Cardiac fibroblast (primary cell): ENCODE measurements at places on chromosomes 4 and X.

DNA sequence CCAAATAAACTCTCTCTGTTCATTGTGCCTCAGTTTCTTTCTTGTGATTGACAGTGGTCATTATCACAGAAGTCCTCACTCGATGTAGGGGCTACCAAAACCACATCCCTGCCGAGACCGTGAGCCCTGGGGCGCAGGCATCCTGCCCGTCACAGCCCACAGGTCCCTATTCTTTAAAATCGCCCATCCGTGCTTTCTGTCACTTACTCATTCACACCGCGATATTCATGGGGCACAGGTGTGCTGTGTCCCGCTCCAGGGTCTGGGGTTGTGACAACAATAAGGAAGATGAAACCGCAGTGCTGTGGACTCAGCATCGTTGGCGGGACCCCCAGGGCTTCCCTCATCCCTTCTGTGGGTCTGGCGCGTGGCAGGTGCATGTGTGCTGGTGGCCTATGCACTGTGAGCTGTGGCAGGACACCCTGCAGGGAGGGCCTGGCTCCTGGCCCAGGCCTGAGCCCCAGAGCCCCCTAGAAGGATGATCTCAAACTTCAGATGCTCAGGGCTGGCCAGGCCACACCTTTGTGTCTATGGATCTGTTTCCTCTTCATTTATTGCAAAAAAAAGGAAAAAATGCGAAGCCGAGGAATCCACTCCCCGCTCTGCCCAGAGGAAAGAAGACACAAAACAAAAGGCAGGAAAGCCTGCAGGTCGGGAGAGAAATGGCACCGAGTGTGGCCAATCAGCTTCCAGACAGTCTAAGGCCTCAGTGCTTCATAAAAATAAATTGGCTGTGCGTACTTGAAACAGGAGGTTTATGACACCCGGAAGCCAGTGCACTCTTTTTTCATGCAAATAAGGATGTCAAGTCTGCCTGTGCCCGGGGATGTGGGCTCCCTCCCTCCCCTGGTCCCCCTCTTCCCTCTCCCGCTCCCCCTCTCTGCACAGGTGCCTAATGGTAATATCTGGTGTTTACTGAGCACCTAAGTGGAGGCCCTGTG, 109.5 kb upstream of the ADRA2C start:
- DNase-seq = no peak

DNA sequence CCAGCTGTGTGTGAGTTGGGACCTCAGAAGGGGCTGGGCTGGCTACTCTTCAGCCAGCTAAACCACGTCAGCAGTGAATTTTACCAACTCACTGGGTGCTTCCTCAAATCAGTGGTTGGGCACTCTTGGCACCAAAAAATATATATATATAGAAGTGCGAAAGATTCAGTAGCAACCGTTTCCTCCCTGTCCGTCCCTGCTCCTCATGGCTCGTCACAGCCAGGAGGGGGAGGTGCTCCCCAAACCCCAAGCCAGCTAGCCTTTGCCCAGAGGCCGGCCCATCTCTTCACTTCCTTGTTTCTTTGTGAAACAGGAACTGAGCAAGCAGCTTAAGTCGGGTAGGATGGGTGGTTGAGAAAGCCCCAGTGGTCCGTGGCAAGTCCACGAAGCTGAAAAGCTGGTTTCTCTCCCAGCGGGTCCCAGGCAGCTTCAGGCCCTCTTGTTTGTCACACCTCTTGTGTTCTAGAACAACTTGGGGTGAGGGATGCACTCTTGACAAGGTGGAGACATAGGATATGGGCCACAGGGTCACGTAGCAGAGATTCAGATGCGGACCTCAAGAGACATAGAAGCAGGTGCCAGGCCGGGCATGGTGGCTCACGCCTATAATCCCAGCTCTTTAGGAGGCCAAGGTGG, 6.8 kb upstream of the SASH3 start:
- no peak for DNase-seq

DNA sequence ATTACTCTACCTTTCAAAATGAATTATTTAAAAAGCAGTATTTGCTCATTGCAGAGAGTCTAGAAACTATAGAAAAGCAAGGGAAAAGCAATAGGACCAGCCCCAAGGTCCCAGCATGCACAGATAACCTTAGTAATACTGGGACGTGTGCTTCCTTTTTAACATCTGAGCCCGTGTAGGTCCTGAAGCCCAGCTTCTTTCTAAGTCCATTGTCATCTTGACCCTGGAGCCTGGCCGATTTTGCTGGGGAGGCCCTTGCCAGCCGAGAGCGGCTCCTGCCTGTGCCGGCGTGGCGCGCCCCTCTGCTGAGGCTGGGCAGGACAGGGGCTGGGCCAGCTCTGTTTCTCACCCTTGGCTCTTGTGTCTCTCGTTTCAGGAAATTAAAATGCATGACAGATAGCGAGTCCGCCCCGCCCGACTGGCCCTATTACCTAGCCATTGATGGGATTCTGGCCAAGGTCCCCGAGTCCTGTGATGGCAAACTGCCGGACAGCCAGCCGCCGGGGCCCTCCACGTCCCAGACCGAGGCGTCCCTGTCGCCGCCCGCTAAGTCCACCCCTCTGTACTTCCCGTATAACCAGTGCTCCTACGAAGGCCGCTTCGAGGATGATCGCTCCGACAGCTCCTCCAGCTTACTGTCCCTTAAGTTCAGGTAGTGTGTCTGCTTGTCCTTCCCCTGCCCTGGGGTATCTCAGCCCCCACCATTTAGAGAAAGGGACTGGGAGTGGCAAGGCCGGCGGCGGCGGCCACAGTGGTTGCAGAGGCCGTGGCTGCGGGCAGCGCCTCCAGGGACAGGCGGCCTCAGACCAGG, 4.1 kb downstream of the MSANTD1 start:
- DNase-seq = no peak

DNA sequence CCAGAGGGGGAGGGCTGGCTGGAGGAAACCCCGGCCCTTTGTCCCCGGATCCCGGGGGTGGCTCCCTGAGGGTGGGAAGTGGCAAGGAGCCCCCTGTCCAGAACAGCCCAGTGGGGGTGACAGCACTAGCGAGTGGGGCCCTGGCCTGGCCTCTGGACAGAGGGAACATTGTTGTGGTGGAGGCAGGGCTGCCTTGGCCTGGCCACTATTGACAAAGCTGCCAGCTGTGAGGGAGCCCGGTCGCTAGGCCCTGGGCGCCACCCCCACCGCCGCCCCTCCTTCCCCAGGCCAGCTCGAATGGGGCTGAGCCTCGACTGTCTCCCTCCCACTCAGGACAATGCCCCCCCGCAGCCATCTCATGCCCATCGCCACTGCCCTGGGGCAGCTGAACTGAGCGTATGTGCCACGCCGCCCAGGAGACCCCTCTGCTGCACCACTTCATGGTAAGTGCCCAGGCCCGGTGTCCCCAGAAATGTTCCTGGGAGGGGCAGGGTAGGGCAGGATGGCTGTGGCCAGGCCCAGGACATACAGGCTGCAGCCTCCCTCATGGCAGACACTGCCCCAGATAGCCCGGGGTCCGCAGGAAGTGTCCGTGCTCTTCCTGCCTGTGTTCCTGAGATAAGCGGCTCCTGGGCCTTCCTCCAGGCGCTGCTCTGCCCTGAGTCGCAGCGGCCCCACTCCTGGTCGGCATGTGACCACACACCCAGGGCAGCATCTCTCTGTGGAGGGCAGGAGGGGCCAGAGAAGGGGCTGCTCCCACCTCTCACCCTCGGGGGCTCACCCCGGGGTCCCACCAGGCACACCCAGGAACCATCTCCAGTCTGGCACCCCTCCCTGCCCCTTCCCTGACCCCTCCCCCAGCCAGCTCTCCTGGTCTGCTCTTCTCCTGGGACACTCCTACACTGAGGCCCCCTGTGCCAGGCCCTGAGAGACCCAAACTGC, 1.4 kb downstream of the PLXNB3 start:
- DNase-seq = no peak

- DNase-seq = no peak
These were observed 61.1 kb downstream of the CPEB2 start for GRCh38 chr4:15063341-15063740.

- DNase-seq = peak; percentile 54
These were observed 54.6 kb downstream of the PROM1 start for GRCh38 chr4:16029262-16029661.

DNA sequence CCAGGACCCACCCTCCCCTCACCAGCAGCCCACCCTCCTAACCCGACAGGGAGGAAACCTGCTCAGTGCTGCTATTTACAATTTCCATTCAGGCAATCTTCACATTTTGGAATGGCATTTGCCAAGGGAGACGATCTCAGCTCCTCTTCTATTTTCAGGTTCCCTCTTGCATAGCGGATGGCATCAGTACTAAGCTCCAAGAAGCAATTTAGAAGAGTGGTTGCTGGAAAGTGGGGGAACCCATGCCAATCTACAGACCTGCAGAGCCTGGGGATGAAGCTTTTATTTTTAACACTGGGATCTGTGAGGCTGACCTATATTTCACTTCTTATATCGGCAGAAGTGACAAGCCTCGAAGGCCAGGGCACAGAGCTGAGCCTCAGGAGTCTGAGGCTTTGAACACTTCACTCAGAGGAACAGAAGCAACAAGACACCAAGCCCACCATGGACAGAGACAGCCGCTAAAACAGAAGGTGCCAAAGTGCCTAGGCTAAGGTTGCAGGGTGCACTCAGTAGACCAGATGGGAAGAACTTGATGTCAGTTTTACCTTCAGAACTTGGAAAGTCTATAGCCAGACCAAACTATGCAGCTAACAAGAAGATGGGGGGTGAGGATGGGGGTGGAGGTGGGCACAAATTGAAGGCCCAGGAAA, 44.0 kb downstream of the SCD5 start:
- no peak for DNase-seq

DNA sequence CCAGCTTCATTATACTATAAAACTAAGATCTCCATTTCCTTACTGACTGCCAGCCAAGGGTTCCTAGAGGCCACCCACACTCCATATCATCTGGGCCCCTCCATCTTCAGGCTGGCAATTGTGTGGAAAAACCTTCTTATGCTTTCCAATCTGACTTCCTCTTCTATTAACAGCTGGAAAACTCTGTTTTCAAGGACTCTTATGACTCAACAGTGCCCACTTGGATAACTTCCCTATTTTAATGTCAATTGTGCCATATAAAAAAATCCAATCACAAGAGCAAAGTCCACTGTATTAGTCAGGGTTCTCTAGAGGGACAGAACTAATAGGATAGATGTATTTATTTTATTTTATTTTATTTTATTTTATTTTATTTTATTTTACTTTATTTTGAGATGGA, 41.0 kb upstream of the CPEB2 start:
- DNase-seq = no peak

DNA sequence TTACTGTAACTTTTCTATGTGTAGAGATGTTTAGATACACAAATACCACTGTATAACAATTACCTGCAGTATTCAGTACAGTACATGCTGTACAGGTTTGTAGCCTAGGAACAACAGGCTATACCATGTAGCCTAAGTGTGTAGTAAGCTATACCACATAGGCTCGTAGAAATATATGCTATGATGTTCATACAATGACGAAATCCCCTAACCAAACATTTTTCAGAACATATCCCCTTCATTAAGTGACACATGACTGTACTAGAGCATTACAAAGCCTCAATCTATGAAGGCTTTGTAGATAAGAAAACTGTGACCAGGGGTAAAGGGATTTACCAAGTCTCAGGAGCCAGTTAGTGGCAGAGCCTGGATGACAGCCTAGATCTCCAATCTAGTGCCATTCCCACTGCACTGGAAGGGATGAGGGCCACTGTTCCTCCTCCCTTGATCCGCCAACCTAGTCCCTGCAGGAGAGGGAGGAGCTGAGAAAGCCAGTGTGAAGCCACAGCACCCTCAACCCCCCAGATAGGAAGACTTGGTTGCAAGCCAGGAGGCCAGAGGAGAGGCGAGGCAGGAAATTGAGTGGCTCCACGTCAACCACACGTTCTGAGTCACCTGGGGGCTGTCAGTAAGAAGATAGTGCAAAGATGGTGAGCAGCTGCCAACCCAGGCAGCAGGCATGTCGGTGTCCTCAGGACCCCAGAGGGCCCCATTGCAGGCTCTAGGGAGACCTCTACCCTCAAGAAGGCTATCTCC, 227.7 kb downstream of the BCOR start:
- peak; percentile 64 for DNase-seq

- DNase-seq = no peak
These were observed 27.5 kb downstream of the TMEM156 start for GRCh38 chr4:39004758-39005157.

DNA sequence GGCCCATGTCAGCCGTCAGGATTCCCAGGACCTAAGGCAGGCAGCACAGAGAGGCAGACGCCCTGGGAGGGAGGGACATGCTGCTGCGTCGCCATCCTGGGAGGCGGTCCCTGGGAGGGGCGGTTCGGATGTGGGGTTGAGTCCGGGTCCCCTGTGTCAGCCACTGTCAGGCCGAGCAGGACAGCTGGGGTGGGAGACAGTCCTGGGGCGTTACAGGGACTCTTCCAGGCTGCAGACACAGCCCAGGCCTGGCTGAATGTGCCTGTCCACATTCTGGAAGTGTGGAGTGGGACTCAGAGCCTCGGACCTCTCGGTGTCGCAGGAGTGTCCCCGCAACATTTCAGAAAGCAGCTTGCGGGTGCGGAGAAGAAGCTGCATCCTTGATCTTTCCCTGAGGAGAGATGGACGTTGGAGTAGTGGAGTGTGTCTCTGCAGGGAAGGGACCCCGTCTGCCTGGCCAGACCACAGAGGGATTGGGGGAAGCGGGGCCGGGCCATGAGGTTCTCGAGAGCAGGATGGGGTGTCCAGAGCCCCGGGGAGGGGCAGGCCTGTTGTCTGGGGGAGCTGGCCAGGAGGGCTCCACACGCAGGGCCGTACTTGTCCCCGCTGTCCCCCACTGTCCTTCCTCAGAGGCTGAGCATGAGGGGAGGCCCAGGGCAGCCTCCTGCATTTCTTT, 6.1 kb downstream of the AKAP17A start:
- no peak for DNase-seq
